CD4-positive, alpha-beta T cell (primary cell): ENCODE measurements at places on chromosomes 3 and 15.

DNA sequence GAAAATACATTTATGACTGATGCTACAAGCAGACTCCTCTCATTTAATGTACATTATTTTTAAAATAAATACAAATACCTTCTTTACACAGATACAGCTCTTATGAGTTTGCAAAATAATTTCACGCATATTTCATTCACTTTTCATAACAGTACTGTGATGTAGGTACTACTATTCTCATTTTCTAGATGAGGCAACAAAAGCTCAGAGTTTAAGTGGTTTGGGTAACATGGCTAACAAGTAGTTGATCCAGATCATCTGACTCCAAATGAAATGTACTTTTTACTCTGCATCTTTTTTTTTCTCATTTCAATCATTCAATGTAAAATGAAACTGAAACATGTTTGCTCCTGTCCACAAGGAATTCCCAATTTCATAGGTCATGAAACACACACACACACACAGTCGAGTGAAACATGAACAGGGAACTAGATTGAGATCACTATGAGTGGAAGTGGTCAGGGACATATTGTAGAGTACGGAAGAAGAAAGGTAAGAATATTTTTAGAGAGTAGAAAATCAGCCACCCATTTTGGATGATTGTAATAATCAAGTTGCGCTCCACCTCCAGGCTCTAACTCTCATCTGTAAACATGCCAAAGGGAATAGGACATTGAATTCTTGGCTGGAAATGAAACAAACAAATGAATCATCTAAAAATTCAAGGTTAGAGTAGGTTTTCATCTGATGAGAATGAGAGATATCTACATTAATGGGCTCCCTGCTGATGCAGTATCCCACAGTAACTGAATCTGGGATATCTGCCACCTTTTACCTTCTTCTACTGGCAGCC lies 92.4 kb downstream of the CLDN1 start:
- no peak for DNase-seq

GRCh38 chr15:47404877-47405276 lies 312.4 kb upstream of the SEMA6D start:
- DNase-seq, result no peak

DNA sequence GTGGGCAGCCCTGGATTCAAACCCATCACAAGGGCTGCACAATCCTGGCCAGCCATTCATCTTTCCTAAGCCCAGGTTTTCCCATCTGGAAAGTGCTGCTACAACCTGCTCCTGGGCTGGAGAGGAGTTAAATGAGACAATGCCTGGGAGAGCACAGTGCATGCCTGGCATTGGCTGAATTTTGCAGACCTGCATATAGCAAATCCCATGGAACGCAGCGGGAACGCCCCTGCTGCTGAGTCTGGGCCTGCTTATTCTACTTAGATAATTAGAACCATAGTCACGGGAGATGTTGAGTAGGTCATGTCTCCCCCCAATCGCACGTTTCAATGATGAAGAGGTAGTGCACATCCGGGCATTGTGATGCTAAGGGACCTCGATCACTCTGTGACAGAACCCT lies 46.6 kb downstream of the ABTB1 start:
- DNase-seq, result no peak

DNA sequence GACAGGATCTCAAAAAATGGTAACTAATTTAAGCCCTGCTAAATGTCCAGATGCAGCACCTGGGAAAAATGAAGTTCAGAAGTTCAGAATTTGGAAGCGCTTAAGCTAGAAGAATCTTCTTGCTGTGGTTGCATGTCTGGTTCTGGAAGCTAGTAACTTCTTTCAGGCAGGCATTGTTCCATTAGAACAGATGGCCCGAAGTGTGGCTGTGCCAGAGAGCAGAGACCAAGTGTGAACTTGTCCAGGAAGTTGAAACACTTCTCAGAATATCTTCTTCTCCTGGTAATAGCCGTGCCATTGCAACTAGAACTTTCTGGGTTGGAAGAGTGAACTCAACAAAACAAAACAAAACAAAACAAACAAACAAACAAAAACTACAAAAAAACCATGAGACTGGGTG lies 80.0 kb downstream of the MITF start:
- no peak for DNase-seq

GRCh38 chr15:38854506-38854905 lies 289.9 kb upstream of the RASGRP1 start:
- DNase-seq, result no peak

DNA sequence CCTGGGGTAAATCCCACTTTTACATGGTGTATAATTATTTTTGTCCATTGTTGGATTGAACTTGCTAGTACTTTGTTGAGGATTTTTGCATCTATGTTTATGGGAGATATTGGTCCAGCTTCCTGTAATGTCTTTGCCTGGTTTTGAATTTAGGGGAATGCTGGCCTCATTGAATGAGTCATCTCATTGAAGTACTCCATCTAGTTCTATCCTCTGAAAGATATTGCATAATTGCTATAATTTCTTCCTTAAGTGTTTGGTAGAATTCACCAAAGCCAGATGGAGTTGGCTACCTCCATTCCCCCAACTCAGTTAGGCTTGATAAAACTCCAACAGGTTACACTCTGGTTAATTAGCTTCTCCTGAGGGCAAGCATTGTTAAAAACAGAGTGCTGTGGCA lies 237.4 kb upstream of the TGFBR2 start:
- DNase-seq, result no peak

GRCh38 chr3:47888986-47889757 lies 86.2 kb downstream of the DHX30 start:
- DNase-seq, result no peak

DNA sequence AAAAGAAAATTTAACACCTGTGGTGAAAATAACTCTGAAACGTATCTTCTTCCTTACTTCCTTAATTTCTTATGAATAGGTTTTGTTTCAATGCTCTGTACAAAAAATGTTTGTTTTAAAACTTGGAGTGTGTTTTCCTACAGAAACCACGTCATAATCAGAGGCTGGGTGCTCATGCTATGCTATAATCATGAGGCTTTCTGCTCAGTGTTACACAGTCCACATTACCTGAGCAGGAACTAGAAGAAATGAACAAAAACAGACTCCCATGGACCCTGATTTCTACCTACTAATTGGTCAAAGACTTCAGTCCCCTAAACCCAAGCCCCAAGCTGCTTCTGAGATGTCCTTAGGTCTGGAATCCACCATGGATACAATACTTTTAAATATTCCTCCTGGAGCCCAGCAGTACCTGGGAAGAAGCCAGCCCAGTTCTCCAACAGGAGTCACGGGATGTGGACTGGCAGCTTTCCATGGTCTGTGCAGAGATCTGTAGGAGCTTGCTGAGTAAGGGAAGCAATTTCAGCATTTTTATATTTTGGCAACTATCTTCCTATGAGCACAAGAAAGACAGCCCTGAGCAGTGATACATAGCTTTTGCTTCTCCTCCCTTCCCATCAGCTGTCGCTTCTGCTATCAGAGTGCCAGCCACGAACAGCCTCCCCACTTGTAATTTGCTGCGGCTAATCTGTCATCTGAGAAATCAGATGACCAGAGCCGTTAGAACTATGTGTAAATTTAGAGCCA lies 65.6 kb downstream of the WDR72 start:
- no peak for DNase-seq

GRCh38 chr3:127431066-127431465 lies 143.2 kb upstream of the PRR20G start:
- no peak for DNase-seq

DNA sequence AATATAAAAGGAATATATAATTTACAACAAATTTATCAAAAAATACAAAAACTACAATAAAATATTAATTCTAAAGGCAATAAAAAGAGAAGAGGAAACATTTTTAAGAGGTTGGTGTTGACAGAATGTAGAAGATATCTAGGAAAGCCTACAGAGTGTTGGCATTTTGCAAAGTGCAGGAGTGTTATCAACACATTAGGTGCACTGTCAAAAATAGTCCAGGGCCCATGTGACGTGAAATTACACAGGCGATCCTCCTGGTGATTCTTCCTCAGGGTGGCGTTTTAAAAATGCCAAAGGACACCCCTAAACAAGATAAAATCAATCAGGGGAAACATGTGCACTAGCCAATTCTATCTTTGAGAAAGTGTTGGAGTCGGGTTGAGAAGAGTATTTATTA lies 222.7 kb downstream of the ARPP21 start:
- DNase-seq, result no peak

GRCh38 chr3:119401069-119401468 lies 62.3 kb downstream of the TMEM39A start:
- no peak for DNase-seq

DNA sequence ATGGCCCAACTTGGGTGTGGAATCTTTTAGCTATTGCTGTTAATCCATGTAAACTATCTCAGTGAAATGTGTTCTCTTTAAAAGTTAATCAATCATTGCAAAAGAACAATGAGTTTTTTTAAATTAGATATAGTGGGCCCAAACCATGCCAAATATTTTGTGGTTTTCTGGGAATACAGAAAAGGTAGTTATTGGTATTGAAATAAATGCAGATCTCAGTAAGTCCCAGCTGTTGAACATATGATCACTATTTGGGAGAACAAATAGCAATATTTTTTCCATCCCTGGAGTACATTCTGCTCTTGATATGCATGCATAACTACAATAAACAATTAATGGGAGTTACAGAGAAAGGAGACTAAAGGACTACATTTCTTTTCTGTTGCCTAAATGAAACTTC lies 36.0 kb upstream of the LEKR1 start:
- no peak for DNase-seq

- no peak for DNase-seq
Observed at GRCh38 chr3:188789251-188789650, 382.5 kb upstream of the TPRG1 start.

GRCh38 chr15:79896131-79896633 lies 632 bp downstream of the MTHFS start:
- DNase-seq, result no peak

- DNase-seq, result no peak
Observed at GRCh38 chr3:64612082-64612860, 75.5 kb downstream of the ADAMTS9 start.

DNA sequence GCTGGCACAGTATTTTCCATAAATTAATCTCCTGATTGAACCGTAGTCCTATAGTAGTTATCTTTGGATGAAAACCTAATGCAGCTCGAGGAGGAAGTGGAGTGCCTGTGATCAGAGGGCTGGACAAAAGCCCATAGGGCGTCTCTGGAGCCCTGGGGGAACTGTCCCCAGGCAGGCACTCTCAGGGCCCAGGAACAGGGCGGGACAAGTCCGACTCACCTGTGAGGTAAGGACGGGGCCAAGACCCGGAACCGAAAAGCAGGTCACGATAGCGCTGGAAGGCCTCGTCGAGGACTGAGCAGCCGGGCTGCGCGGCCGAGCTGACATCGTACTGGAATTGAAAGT lies 341 bp downstream of the HEXA start:
- DNase-seq, result no peak

DNA sequence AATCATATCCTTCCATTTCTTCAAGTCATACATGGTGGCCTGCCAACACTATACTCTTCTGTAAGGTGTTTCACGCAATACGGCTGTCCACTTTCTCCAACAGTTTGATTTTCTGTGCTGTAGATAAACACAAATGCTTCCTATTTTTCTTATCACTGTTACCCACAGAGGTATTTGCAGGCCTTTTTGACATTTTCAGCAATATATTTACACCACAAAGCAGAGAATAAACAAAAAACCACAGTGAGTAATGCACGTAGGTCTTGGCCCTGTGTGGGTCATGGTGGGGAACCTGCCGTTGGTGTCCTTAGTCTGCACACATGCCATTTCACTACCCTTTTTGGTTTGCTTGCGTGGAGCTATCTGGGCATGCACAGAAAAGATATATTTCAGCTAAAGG lies 59.5 kb downstream of the LRRC28 start:
- DNase-seq, result no peak

- peak; percentile 86 for DNase-seq
Observed at GRCh38 chr3:52339612-52340011, 23.5 kb downstream of the DNAH1 start.

DNA sequence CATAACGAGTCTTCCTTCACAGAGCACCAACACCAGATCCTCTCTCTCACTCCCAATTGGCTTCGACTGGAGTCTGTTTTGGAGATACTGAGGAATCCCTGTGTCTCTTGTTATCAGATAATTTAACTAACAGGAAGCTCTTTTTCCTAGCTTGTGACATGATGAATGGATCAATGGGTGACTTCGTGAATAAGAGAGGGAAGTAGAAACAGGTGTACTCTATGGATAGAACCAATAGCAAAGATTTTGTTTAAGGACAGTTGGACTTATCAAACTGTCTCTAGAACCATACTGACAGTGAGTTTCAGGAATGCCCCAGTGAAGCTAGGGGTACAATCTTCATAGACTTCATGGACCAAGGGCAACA lies 29.4 kb upstream of the KLHL6 start:
- DNase-seq, result no peak

- DNase-seq, result no peak
Observed at GRCh38 chr3:99365979-99366378, 272.4 kb upstream of the COL8A1 start.

GRCh38 chr3:155675094-155675493 lies 69.8 kb downstream of the PLCH1 start:
- DNase-seq, result no peak

GRCh38 chr15:74239051-74239705 lies 3.1 kb downstream of the CCDC33 start:
- DNase-seq, result no peak

- no peak for DNase-seq
Observed at GRCh38 chr3:157077565-157077991, 82.4 kb downstream of the CCNL1 start.

DNA sequence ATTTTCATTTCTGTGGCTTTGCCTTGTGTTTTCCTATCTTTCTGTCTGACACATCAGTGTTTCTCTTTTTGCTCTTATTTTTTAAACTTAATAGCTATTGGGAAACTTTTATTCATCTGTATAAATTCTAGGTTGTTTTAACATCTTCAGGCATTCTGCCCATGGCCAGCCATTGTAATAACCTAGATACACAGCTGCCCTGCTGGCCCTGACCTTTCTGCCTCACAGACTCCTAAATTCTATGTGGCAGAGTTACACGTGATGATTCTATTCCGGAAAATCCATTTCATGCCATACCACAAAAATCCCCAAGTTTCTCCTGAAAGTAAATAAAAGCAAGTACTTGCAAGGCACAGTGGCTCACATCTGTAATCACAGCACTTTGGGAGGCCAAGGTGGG lies 150.1 kb downstream of the UACA start:
- DNase-seq, result no peak

GRCh38 chr3:57923752-57924151 lies 84.5 kb upstream of the FLNB start:
- no peak for DNase-seq
